ENCODE measurements at places on chromosomes 1 and 21.

- no peak for ATAC-seq
These were observed 170.1 kb downstream of the SEC16B start for GRCh38 chr1:177799746-177800145.

DNA sequence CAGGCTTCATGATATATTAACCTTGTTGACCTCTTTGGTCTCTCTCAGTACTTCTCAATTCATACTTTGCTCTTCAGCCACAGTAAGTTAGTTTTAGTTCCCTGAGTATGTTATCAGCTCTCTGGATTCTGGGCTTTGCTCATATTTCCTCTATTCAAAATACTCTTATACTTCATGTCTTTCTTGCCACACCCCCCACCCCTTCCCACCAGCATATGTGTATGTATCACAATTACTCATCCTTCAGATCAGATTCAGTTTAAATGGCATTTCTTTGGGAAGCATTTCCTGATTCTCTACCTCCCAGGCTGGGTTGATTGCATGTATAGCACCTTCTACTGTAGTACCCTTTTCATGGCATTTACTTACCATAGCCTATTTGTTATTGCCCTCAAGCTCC, 28.3 kb downstream of the SLC30A7 start:
- ATAC-seq = peak; percentile 48

GRCh38 chr1:149916193-149916897, 1.3 kb downstream of the SV2A start:
- ATAC-seq = no peak

DNA sequence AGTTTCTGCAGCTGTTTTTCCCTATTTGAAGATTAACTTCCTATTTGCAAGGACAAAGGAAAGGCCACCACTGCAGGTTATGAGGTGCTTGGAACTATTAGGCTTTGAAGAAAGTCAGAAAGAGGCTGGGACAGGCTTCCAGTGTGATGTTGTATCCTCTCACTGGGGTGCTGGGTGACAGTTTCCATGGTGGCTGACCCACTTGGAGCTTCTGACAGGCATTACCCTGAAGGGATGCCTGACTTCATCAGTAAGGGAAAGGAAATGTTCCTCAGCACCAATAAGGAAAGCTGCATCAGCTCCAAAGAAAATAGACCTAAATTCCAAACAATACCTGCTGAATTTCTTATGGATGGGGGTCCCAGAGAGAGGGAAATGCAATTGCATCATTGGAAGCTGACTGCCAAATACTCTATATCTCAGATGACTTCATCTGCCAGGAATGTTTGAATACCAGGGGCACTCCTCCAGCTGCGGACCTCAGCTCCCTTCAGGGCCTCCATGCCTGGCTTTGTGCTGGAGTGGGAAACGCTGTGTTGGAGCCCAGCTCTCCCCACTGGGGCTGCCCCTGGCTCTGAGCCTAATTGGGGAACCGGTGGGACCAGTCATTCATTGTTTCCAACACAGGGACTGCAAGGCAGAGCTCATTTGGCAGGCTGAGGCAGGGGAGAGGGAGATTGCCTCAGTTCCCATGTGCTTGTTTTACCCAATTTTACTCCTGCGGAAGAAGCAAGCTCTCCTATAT, 76.6 kb downstream of the RGL1 start:
- peak; percentile 72 for ATAC-seq

DNA sequence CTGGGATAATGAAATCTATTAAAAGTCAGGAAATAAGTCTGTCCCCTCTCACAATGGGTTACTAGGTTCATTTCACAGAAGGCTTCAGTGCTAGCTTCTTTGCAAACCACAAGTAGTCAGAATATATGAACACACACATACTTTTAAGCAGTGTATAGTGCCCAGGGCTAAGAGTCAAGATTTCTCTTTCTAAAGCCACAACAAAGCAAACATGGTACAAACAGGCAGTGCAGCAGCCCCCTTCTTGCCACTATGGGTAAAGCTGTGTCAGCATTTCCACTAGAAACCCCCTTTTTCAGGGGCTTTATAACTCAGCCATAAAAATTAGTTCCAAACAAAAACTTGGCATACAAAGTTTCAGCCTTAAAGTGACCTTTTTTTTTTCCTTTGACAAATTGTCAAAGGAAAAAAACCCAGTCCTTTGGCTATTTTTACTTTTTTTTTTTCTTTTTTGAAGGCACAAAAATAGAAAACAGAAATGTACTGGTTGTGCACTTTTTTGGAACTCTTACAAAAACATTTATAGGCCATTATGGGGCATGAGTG, 315.4 kb downstream of the LMO4 start:
- ATAC-seq = no peak

DNA sequence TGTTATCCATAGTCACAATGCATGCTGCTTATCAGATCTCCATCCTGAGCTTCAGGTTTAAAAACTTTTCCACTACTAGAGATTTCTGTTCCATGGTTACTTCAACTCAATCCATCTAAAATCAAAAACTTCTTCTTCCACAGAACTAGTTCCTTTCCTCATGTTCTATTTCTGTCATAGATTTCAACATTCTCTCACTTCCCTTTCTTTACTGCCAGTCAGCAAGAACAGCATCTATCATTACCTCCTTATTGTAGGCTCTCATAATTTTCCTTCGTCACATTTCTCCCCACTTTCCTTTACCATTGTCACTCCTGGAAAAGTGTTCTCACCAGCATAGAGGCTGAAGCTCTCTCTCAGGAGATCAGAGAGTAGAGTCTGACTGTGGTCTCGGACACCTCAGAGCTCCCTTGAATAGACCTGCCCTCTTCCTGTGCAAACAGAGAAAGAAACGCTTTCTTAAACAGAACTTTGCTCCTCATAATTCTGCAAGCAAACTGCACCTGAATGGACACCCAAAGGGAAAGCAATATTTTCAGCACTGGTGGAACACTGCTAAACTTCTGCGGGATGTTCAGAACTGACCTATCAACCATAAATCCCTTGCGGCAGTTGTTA, 48.7 kb upstream of the KIRREL1 start:
- no peak for ATAC-seq

GRCh38 chr21:16708101-16708835, 804.6 kb upstream of the CXADR start:
- no peak for ATAC-seq

Data from motor neuron (in vitro differentiated cells).